Cardiac septum (tissue), 1 donor: ENCODE measurements at places on chromosomes 2 and 18.
A peak's percentile ranks its signal among the peaks of the same experiment; 100 is the strongest.

DNA sequence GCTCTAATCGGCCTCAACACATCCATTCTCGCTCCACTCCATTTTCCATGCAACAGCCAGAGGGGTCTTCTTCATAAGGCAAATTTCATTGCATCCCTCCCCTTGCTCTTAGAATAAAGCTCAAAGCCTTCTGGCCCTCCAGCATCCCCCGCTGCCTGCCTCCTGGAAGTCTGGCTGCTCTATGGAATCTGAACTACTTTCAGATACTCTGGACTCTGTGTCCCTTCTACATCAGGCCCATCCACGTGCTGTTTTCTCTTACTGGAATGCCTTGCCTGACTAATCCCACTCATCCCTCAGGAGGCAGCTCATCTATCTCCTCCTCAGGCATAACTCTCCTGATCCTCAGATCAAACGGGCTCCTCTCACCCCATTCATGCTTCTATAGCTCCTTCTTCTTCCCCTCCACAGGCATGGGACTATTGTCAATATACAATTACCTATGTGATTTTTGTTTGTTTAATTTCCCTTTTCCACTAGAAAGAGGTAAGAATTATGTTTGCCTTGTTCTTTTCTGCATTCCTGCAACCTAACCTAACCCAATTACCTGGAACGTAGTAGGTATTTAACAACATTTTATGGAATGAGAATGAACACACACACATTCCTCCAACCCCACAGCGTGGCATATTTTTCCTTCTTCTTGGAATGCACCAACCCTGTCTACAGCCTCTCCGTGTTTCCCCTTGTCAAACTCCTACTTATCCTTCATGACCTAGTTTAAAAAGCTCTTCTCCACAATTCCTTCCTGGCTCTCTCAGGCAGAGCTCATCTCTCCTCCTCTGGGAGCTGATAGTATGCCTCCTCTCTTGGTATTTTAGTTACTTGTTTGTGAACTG lies 49.5 kb downstream of the LBH start:
- peak; percentile 49 for DNase-seq

- DNase-seq, result no peak
Measured at GRCh38 chr2:191246820-191247380, 1.7 kb downstream of the MYO1B start.

DNA sequence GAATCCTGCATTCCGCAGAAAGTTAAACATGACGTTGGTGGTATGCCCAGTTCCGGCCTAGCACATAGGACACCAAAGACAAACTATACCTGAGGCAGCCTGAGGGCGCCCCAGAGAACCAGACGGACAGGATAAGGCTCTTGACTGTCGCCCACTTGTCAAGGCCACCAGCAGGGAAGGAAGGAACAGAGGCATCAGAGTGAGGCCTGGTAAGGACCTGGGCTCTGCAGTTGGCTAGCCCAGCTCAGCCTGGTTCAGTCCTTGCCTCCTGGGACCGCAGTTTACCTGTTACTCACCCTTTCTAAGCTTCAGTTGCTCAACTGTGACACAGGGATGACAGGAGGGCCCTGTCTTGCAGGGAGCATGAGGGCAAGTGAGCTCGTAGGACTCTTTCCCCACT lies 82.1 kb downstream of the ACTR2 start:
- no peak for DNase-seq

DNA sequence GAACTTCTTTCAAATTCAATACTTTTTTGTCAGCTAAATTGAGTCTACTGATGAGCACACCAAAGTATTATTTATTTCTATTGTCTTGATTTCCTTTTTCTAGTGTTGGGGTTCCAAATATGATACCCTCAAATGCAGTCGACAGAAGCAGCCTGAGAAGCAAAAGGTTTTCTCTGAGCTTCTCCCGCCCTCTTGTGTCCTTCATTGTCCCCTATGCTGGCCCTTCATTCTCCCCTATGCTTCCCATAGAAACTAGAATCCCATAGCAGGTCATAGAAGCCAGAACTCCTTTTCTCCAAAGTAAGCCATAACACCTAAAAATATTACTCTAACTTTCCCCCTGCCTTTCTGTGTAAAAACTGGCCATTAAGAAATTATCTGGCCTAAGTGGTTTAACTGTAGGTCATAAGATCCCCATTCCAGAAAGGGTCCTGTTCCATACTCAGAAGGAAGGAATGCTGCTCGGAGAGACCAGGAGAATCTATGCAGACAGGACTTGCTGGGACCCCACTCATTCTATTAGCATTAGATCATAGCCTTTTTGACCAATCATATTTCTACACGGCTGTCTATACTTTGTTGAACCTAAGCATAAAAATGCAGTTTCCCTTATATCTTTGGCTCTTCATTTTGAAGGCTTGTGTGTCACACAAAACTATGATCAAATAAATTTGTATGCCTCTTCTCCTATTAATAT lies 764.6 kb upstream of the PKDCC start:
- no peak for DNase-seq

GRCh38 chr18:10100941-10101701 lies 187.3 kb downstream of the VAPA start:
- no peak for DNase-seq

DNA sequence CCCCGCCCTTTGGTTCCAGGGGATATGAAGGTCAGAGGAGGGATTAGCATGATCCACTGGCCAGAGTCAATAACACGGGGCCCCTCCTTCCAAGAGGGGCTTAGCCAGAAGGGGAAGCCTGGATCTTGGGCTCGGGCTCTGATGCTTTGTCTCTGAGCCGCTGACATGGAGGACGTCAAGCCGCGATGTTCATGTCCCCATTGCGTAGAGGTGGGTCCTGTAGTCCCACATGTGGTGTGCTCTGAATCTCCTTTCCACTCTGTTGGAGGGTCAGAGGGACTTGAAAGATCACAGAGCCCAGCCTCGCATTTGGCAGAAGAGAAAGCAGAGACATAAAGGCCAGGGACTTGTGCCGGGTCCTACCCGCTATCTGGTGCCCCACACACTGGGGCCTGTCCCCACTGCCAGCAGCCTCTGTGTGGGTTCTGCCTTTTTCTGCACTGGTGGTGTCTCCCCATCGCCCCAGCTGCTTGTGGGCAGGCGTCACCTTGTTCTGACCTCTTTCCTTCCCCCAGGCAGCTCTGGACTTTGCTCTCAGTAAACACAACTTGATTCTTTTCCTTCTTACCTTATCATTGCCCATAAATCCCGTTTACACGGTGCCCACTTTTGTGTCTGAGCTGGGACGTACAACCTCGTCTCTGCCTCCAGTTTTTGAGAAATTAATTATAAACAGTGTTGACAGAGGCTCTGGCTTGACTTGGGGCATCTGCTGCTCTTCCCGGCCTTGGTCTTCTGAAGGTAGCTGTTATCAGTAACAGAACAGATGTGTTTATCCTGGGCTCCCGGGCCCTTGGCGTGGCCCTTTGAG lies 48.8 kb downstream of the SH3BP4 start:
- DNase-seq, result no peak

DNA sequence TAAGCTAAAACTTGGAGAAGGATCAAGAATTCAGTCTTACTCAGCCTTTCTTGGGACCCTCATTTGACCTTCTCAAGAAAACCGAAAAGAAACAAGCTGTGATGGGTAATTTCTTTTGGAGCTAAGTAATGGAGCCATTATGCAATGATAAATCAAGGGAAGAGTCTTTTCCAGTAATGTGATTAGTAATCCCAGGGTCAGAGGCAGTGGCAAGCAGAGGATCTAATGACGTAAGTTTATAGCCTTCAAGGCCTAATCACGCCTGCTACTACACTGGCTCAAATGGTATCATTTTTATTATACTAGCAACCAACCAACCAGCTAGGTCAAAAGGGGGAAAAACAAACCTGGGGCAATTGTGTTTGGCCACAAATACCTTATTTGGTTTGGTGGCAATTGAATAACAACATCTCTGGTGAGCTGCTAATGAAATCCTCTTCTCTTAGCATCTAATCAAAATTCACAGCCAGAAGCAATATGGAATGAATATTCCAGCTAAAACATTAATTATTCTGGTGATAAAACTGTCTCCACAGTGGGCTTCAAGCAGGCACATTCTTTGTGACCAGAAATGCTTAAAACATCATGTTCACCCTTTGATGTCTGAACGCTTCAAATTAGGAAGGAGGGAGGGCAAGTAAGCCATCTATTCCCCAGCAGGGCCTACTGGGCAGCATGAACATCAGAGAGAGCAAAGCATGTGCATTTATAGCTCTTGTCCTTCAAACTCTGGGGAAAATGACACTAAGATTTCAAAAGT lies 114.9 kb upstream of the SULT1C3 start:
- DNase-seq, result no peak
